Muscle of leg (tissue), 16 donors: ENCODE measurements at places on chromosomes 3 and 15. TPM values are rescaled to one million over a fixed set of nuclear protein-coding genes. Genes with fewer than 3 reads are reported as not detected.
A peak's percentile ranks its signal among the peaks of the same experiment; 100 is the strongest.

- peak; percentile 75 for DNase-seq
Observed at GRCh38 chr3:46312991-46313390, 40.9 kb upstream of the CCR2 start.

LRTM1 gene
- 76.3 TPM for polyA plus RNA-seq

DNA sequence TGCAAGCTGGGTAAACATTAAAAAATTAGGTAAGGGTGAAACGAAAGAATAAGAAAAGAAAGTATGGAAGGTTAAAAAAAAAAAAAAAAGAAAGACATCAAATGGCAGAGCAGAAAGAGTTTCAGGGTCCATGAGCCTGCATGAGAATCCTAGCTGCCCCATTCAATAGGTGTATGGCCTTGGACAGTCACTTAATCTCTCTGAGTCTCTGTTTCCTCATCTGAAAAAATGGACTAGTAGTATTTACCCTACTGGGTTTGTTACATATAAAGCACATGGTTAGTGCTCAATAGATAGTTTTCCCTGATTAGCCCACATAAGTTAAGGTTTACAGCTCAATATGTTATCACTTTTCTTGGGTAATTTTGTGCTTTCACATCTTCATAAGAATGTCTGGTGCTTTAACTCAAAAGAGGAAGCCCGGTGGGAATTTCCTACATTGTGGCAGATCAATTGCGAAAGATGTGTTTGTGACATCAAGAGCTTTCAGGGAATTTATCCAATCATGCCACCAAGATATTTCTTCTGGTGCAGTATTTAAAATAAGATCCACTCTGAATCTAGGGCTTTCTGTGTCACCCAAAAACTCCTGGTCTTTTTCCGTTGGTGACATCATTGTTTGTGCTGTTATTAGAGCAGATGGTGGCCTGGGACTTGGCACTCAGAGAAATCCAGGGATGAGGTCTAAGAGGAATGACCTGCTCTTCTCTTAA is 57.2 kb upstream of the UBE2E1 start:
- peak; percentile 72 for DNase-seq

DNA sequence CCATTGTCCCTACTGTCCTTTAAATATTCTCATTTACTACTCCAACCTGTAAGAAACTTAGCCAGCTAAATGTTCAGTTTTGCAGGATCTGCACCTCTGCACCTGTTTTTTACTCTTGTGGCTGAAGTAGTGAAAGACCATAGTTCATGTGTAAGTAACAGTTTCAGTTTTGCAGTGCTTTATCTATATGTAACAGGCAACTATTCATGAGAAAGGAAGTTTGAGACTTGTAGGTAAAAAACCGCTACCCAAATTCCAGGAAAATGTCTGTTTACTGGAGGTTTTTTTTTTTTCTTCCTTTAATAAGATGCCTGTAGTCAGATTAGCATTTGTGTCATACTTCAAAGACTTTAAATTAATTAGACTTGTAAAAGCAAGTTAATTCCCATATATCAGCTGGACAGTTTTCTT is 25.4 kb upstream of the MBNL1 start:
- DNase-seq, result no peak

DNA sequence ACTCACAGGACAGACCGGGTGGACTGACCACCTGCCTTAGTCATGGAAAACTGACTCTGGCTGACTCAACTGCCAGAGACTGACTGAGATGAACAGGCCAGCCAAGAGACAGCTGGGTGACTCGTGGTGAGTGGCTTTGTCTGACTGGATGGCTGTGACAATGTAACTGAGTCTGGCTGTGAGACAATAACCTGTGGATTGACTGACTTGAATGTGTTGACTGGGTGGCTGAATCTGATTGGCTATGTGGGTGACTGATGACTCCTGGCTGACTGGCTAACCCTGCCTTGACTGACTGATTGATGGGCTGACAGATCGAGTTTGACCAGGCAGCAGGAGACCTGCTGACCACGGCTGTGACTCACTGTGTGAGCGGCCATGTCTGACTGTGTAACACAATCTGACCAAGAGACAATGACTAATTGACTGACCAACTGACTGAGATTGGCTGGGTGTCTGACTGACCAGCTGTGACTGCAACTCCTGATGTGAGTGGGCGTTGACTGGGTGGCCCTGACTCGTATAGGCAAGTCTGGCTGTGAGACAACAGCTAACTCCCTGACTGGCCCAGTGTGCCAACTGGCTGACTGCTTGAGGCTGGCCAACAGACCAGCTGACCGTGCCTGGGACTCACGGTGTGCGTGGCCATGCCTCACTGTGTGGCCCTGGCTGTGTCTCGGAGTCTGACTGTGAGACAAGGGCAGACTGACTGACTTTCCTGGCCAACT is 509.1 kb downstream of the SHQ1 start:
- peak; percentile 77 for DNase-seq

DNA sequence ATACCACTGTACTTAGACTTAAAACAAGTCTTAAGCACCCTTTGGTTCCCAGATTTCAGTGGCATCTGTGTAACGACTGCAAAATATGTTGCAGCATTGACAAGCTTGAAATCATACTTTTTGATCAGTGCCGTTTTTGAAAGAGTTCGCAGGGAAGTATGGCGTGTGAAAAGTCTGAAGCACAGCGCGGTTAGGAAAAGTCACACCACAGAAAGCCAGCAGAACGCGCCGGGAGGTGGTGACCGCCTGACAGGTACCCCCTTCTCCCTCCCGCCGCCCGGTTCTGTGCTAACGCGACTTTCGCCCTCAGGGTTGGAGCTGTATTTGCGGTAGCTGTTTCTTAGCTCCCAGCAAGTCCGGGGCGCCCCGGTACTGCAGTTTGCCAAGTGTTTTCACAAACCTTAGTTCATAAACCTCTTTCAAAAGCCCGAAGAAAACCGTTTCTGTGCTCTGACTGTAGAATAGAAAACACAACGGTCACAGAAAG is 481 bp upstream of the CRYBG3 start:
- DNase-seq, result no peak

AADACL2 gene
- polyA plus RNA-seq, result not detected

- no peak for DNase-seq
Observed at GRCh38 chr3:194322678-194323211, 28.4 kb downstream of the CPN2 start.

AEN gene
- polyA plus RNA-seq, result 5.7 TPM
